Kidney (tissue), 22 donors: ENCODE measurements at places on chromosomes 3 and 15. TPM values are rescaled to one million over a fixed set of nuclear protein-coding genes. Genes with fewer than 3 reads are reported as not detected.

- no peak overlapping the region for H3K27ac ChIP-seq
- H3K36me3 ChIP-seq = no peaks in the 10 kb centered on the region
- no peaks in the 10 kb centered on the region for H3K4me1 ChIP-seq
- no peak for DNase-seq
Observed at GRCh38 chr3:192215-192929, 4.2 kb upstream of the CHL1 start.

GRCh38 chr15:36845270-36845669 lies 255.1 kb downstream of the MEIS2 start:
- no peak for DNase-seq
- H3K27ac ChIP-seq = no peak overlapping the region
- H3K27me3 ChIP-seq = no peaks in the 10 kb centered on the region
- H3K36me3 ChIP-seq = no peaks in the 10 kb centered on the region
- H3K4me1 ChIP-seq = no peaks in the 10 kb centered on the region
- no peak overlapping the region for H3K4me3 ChIP-seq

DNA sequence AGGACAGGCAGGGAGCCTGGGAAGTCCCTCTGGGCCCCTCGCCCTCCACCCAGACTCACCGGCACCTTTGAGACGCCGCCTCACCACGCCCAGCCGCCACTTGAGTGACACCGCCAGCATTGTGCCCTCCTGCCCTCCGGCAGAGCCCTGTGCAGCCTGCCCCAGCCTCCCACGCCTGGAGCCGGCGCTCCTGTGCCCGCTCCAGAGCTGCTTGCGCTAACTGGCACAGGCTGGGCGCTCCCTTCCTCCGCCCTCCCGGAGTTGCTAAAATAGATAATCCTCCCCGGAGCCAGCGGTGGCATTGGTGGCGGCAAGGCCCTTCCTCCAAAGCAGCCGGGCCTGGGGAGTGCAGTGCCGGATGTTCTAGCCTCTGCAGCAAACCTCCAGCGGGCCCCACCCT lies 15.7 kb upstream of the GRIP2 start:
- H3K4me3 ChIP-seq = no peak overlapping the region
- peak; percentile 72 for DNase-seq
- no peak overlapping the region for H3K27ac ChIP-seq
- no peaks in the 10 kb centered on the region for H3K36me3 ChIP-seq
- H3K4me1 ChIP-seq = peaks cover 3% of the 10 kb centered on the region
- H3K27me3 ChIP-seq = no peaks in the 10 kb centered on the region

- no peaks in the 10 kb centered on the region for H3K27me3 ChIP-seq
- no peak for DNase-seq
- H3K36me3 ChIP-seq = no peaks in the 10 kb centered on the region
Observed at GRCh38 chr15:67199391-67199790, 55.1 kb downstream of the AAGAB start.

GRCh38 chr3:76765511-76765910 lies 274.4 kb upstream of the ROBO2 start:
- H3K27ac ChIP-seq = no peak overlapping the region
- no peaks in the 10 kb centered on the region for H3K36me3 ChIP-seq
- no peaks in the 10 kb centered on the region for H3K27me3 ChIP-seq
- no peak overlapping the region for H3K4me3 ChIP-seq
- H3K4me1 ChIP-seq = no peaks in the 10 kb centered on the region

- no peaks in the 10 kb centered on the region for H3K27me3 ChIP-seq
- peak overlapping the region; percentile 77 for H3K27ac ChIP-seq
- no peaks in the 10 kb centered on the region for H3K36me3 ChIP-seq
- H3K4me1 ChIP-seq = peaks cover 30% of the 10 kb centered on the region
- H3K4me3 ChIP-seq = no peak overlapping the region
Observed at GRCh38 chr3:124787476-124788195, 57.4 kb downstream of the UMPS start.

- peak overlapping the region; percentile 37 for H3K27ac ChIP-seq
- peaks cover 19% of the 10 kb centered on the region for H3K4me1 ChIP-seq
- no peak for DNase-seq
- H3K36me3 ChIP-seq = no peaks in the 10 kb centered on the region
- H3K27me3 ChIP-seq = no peaks in the 10 kb centered on the region
- no peak overlapping the region for H3K4me3 ChIP-seq
Observed at GRCh38 chr3:194689493-194689944, 3.8 kb downstream of the FAM43A start.

DNA sequence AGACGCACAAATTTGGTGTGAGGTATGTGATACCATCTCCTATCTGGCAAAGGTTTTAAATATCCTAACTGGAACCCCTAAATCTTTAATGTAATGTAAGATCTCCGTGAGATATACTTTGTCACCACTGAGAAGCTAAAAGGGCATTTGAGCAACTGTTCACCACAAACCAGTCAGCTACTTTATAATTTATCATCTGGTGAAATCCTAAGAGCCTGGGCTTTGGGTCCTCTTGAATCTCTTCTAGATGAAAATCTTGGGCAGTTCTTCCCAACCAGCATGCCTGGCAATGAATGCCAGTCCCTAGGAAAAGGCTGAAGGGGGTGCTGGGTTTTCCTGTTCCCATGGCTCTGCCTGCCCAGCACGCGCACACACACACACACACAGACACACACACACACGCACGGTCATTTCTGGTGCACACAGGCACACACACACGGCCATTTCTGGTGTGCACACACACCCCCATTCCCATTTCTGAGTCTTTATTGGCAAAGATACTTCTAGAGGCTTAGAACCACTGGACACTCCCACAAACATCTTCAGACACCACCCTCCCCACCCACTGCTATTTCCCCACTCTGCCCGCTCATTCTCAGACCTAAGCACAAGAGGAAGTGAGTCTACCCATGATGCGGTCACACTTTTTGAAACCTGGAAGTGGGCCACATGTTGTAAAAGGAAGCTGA lies 72.6 kb downstream of the MYO1E start:
- H3K27ac ChIP-seq = peak overlapping the region; percentile 70
- H3K4me1 ChIP-seq = peaks cover 23% of the 10 kb centered on the region
- DNase-seq = peak; percentile 39
- H3K36me3 ChIP-seq = no peaks in the 10 kb centered on the region
- H3K27me3 ChIP-seq = no peaks in the 10 kb centered on the region

GRCh38 chr15:29680465-29681165 lies 141.7 kb downstream of the TJP1 start:
- H3K27me3 ChIP-seq = no peaks in the 10 kb centered on the region
- H3K4me1 ChIP-seq = peaks cover 2% of the 10 kb centered on the region
- no peak for DNase-seq
- no peak overlapping the region for H3K27ac ChIP-seq
- no peak overlapping the region for H3K4me3 ChIP-seq

DNA sequence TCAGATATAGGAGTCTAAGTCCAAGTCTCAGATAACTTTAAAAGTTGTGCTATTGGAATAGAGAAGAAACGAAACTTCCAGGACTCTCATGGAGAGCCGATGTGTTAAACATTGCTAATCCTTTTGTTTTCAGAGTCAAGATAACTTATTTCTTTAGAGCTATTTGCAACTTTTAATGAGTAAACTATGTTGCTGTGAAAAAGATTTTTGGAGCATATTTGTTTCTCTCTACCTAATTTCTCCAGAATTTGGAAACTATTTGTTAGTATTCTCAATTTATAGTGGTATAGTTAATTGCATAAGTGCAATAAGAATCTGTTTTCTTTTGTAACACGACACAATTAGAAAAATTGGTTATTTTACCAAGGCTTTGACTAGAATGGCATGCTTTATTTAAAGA lies 588.9 kb downstream of the NTRK3 start:
- H3K4me3 ChIP-seq = no peak overlapping the region
- no peaks in the 10 kb centered on the region for H3K4me1 ChIP-seq
- H3K27ac ChIP-seq = no peak overlapping the region
- no peaks in the 10 kb centered on the region for H3K27me3 ChIP-seq
- no peaks in the 10 kb centered on the region for H3K36me3 ChIP-seq

- peak overlapping the region; percentile 43 for H3K27ac ChIP-seq
- H3K4me1 ChIP-seq = no peaks in the 10 kb centered on the region
- no peak overlapping the region for H3K4me3 ChIP-seq
Observed at GRCh38 chr15:68512052-68512451, 66.7 kb upstream of the CORO2B start.

The TMEM212 gene
- total RNA-seq = not detected

The MYL3 gene
- 41.3 TPM for total RNA-seq

The MAN2A2 gene
- total RNA-seq = 56.3 TPM

The TTBK2 gene
- total RNA-seq = 19.1 TPM
